Neural progenitor cell (in vitro differentiated cells): ENCODE measurements at places on chromosomes 1 and 21.

DNA sequence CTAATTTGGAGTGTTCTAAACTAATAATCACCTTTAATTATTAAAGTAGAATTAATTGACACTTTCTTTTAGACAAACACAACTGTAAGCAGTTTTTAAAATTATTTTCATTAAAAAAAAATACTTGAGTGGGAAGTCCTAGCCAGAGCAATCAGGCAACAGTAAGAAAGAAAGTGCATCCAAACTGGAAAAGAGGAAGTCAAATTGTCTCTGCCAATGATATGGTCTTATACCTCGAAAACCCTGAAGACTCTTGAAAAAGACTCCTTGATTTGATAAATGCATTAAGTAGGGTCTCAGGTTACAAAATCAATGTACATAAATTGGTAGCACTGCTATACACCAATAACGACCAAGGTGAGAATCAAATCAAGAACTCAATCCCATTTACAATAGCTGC is 83.0 kb upstream of the GADD45A start:
- H3K4me1 ChIP-seq: peaks cover 13% of the 10 kb centered on the region
- no peak for DNase-seq
- no peak overlapping the region for H3K27ac ChIP-seq
- no peaks in the 10 kb centered on the region for H3K36me3 ChIP-seq

DNA sequence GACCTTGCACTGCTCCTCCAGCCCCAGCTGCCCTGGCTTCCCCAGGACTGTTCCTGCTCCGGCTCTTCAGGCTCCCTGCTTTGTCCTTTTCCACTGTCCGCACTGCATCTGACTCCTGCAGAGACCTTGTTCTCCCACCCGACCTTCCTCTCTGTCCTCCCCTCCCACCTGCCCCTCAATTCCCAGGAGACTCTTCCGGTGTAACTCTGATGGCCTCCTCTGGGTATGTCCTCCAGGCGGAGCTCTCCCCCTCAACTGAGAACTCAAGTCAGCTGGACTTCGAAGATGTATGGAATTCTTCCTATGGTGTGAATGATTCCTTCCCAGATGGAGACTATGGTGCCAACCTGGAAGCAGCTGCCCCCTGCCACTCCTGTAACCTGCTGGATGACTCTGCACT is 550 bp downstream of the ACKR1 start:
- no peaks in the 10 kb centered on the region for H3K36me3 ChIP-seq
- peaks cover 14% of the 10 kb centered on the region for H3K4me1 ChIP-seq
- DNase-seq: peak; percentile 39
- no peak overlapping the region for H3K4me3 ChIP-seq

DNA sequence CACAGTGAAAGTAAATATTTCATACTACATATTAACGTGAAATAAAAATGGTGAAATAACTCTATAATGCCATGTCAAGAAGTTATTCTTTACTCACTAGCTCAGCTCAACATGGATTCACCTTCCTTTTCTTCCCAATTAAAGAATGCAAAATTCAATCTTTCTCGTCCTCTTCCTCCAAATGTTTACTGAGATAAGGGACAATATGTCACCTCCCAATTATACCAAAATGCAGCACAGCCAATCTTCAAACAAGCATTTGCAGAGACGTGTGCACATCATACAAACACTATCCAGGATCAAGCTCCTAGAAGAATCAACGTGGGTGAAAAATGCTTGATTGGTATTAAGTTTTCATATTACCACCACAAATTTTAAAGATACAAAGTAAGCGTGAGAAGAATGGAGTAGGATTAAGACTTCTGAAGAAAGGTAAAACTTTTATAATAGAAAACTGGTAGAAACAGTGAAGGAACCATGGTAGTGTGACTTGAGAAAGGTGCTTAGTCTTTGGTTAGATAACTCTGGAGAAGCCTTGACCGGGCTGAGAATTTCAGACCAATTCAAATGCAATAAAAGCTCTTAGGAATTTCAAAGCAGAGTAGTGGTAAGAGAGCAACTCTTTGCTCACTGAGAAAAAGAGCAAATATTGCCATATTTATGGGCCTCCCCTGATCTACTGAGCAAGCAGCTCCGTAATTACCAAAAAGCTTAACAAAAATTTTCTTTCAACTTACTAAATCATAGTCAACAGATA is 7.2 kb downstream of the PTP4A2 start:
- no peaks in the 10 kb centered on the region for H3K36me3 ChIP-seq
- peaks cover 62% of the 10 kb centered on the region for H3K4me1 ChIP-seq
- H3K27ac ChIP-seq: no peak overlapping the region

- H3K27me3 ChIP-seq: no peaks in the 10 kb centered on the region
- no peak overlapping the region for H3K27ac ChIP-seq
- DNase-seq: no peak
- H3K4me1 ChIP-seq: peaks cover 9% of the 10 kb centered on the region
Observed at GRCh38 chr1:192534666-192535065, 40.9 kb upstream of the RGS1 start.

- H3K27ac ChIP-seq: no peak overlapping the region
- H3K4me3 ChIP-seq: no peak overlapping the region
- DNase-seq: peak; percentile 74
- H3K36me3 ChIP-seq: no peaks in the 10 kb centered on the region
- H3K27me3 ChIP-seq: no peaks in the 10 kb centered on the region
Observed at GRCh38 chr1:115796897-115797296, 28.4 kb upstream of the CASQ2 start.

DNA sequence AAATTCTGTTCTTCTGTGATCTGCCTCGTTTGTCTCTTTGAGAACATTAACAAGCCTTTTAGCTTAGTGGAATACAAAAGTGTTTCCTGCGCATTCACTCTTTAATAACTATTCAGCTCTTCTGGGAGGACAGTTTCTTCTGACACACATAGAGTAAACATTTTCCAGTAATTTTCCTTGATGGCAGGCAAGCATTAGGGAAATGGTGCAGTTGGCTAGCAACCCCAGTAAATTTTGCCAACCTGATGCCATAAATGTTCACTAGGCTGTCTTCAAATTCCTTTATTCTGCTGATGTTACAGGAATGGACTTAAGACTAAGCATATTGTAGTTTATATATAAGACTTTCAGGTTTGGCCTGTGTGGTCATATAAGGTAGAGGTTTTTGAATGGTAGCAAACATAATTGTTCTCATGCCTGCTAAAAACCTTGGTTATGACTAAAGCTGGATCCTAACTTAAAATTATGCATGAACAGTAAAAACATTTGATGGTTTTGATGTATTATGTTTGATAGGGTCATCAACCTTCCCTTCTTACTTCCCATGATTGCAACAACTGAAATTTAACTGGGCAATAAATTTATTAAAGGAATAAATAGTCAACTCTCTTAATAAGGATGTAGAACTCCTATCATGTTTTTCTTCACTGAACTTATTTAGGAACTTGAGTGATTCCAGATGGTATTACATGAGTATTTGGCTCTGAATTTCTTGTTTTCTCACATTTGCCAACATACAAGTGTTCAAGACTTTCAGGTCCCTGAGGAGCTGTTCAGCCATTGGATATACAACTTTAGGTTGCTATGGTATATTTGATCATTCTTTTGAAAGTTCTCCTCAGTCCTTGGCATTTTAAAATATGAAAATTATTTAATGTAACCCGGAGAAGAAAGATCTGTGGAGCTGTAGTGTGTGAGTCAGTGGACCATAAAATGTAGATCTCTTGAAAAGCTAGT is 223.4 kb downstream of the FMN2 start:
- H3K4me3 ChIP-seq: no peak overlapping the region
- DNase-seq: no peak
- no peak overlapping the region for H3K27ac ChIP-seq
- H3K4me1 ChIP-seq: peaks cover 3% of the 10 kb centered on the region
- no peaks in the 10 kb centered on the region for H3K27me3 ChIP-seq
